OCI-LY7 (cell line): ENCODE measurements at places on chromosomes 5 and 9. TPM values are rescaled to one million over a fixed set of nuclear protein-coding genes. Genes with fewer than 3 reads are reported as not detected.

DNA sequence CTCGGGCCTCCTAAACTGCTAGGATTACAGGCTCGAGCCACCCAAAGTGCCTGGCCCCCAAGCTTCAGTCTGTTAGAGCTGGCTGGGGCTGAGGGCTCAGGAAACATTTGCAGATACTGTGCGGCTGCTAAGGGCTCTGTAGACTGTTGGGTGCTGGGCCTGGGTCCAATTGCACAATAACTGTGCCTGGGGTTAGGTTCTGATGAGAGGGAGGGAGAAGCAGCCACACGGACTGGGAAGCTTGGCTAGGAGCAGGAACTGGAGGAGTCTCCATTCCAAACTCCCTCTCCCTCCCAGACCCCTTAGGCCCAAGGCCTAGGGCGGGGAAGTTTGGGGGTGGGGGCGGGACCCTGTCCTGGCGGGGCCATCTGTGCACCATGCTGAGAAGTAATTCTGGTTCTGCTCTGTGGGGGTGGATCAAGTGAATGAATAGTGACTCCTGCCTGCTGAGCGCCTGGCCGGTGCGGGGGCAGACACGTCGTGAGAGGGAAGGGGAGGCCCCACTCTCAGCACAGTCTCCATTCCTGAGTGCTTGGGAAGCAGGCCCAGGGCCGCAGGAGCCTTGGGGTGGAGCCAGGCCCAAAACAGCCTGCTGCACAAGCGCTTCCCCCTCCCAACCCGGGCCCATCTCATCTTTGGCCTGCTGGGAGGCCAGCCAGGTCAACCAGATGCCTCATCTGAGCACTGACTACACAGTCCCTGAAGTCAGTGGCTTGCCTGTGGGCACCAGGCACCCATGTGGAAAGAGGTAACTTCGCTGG lies 1.5 kb downstream of the ASS1 start:
- DNase-seq = no peak

DNA sequence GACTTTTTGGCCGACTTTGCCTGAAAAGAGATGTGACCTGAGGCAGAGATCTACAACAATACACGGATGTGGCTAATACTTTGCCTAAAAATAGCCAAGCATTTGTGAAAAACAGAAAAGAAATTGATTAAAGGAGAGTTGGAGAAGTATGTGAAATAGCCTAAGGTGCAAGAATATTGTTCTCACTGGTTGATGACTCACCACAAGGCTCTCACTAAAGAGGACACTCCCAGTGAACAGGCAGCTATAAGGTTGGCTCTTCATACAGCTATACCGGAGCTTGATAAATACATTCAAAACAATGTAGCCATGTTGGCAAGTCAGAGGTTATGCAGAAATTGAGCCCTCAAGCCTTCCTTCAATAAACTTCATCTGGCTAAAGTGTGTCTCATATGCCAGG lies 317.2 kb upstream of the GRAMD2B start:
- no peak for DNase-seq

- DNase-seq = peak; percentile 88
Observed at GRCh38 chr9:7799234-7799943, at the start of gene DMAC1. Gene DMAC1 (minus strand): TSS chr9:7799778. CDS start chr9:7799734, 44 bp downstream.

GRCh38 chr5:138385660-138386059 lies 33.2 kb downstream of the KDM3B start:
- DNase-seq = no peak

GRCh38 chr5:66494437-66494836 lies 101.8 kb upstream of the MAST4 start:
- no peak for DNase-seq

GRCh38 chr5:172600571-172600970 lies 40.5 kb upstream of the NEURL1B start:
- DNase-seq = no peak

DNA sequence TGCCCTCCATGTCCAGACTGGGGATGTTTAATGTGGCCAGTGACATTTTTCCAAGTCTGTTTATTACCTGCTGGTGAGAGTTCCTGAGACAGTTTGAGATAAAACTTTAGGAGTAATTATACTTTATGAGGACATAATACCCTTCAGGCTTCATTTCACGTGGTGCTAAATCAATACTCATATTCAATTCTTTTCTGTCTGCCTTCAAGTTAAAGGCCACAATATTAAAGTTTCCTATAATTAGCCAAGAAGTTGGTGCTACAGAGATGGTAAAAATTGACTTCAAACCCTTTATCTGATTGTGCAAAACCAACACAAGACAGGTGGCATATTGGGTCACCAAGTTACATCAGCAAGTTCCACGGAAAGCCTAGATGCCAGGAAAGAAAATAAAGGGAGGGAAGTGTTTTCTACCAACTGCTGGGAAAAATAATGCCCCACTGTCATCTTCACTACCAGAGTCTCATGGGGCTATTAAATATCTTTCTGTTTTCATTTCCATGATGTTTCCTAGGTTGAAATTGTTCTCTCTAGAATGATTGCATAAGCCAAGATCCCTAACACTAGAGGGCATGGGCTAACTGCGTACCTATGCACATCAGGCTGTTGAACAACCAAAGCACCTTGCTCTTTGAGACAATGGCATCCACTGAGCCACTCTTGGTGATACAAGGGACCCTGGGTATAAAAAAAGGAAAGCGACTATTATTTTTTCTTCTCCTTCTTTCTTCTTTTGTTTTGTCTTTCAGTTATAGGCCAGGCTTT lies 68.7 kb downstream of the INSYN2B start:
- no peak for DNase-seq

DNA sequence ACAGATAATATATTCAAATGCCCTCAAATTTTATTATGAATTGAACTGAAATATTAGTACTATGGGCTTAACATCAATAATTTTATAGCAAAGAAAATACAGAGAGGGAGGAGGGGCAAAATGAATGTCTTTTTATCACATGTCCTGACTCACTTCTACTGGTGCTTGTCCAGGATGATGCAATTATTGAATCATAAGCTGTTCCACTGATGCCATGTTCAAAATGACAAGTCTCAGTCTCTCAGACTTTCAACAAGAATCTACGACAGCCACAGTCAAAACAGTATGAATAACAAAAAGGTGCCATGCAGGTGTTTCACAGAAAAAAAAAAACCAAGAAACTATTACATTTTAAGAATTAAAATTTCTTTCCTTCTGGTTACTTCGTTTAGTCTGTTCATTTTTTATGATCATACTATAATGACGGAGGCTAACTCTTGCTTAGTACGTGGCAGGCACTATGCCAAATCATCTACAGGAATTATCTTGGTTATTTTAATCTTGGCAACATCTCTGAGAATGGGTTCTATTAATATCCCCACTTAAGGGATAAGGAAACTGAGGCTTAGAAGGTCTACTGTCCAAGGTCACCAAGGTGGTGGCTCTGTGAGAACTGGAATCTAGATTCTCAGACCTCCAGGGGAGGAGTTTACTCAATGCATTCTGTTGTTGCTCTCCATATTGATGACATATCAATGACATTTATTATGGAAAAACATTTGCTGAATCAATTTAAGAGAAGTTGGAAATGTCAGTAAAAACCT lies 61.5 kb downstream of the NR3C1 start:
- DNase-seq = no peak

DNA sequence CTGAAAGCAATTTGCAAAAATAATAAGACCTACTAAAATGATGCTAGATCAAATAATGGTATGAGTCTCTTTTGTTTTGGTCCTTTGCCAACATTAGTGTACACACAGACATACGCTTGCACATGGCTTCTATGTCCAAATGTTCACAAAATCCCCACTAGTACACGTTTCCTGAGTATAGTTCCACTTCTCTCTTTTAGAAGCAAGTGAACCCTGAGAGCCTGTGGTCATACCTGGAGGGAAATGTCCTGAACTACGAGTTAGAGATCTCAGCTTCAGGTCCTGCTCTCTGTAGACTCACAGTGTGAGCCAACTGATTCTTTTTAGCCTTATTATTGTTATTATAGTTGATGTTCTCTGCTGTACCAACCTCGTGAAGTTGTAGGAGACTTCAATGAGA lies 47.3 kb upstream of the ACTBL2 start:
- DNase-seq = no peak

DNA sequence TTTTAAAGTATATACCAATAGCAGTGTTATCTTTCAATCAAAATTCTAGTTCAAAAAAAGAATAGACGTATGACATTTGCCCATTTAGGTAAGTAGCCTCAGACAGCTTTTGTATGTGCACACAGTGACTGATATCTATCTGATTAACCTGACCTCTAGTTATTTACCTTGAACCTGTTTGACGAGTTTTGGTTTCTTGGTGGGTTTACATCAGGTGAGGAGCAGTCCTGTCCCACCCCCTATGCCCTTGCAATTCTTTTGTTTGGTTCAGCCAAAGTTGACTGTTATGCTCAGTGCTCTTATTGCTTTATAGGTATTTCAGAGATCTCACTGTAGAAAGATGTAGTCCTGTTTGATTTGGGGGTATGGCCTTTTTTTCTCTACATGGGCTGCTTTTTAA lies 147.2 kb downstream of the ISOC1 start:
- DNase-seq = no peak

- no peak for DNase-seq
Observed at GRCh38 chr5:121937762-121938161, 24.0 kb upstream of the SRFBP1 start.

DNA sequence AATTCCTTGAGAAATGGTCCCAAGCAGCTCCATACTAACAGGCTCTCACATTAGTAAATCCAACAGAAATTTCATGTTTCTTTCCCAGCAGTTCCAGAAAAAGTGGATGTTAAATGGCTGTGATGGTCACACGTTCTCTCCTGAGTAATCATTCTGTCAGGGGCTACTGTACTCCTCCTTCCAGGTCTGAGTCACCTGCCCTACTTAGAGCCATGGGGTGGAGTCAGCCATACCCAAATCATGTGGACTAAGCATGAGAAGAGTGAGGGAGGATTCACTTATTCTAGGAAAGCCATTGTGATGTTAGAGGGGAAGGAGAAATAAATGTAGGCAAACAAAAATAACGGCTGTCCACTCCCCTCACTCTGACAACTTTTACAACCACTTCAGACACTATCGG lies 547.2 kb downstream of the CSNK1G3 start:
- DNase-seq = no peak

- DNase-seq = no peak
Observed at GRCh38 chr9:88775966-88776365, 215.3 kb upstream of the S1PR3 start.

DNA sequence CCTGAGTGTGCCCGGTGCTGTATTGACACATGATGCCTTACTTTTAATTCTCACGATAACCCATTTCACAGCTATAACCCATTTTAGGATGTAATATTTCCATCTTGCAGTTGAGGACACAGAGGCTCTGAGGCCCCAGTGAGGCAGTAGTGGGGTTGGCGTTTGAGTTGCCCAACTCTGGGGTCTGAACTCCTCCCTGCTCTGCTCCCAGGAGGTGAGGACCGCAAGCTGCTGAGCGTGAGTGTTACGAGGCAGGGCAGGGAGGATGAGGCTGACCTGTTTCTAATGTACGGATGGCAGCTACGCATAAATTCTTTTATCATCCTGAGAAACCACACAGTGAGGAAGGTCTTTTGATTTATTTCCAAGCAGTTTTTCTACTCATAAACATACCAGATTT lies 11.4 kb downstream of the LRRC8A start:
- no peak for DNase-seq

GRCh38 chr9:76049341-76049740 lies 158.9 kb downstream of the PCSK5 start:
- DNase-seq = no peak

GRCh38 chr9:72041775-72042194 lies 18.6 kb downstream of the C9orf57 start:
- no peak for DNase-seq

DNA sequence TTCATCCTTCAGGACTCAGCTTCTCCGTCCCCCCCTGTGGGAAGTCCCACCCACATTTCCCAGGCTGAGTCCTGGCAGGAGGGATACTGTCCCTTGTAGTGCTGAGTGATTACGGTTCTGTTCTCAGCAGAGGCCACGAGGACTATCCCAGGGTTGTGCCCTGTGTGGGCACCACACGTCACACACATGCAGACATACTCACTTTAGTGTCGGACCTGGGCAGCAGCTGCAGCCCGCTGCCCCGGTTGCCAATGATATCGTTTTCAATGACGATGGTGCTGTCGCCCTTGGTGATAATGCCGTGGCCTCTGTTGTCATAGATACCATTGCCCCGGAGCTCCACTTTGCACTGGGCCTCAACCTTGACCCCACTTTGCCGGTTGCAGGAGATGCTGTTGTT lies 32.2 kb downstream of the POLR1E start:
- no peak for DNase-seq

DNA sequence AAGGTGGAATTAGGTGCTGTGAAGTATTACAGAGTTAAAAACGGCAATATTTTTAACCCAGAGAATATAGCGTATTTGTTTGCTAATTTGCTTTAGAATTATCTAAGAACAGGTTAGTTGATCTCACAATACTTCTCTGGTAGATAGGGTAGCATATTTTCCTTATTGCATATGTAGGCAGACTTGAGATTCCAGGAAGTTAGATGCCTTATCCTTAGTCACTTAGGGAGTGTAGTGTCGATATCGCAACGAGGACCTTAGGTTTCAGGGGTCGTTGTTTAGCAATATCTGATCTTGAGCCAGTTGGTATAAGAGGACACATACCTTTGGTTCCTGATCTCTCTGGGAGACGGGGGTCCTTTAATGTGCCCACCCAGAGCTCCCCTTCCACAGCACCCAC lies 28.5 kb upstream of the IL6ST start:
- no peak for DNase-seq

DNA sequence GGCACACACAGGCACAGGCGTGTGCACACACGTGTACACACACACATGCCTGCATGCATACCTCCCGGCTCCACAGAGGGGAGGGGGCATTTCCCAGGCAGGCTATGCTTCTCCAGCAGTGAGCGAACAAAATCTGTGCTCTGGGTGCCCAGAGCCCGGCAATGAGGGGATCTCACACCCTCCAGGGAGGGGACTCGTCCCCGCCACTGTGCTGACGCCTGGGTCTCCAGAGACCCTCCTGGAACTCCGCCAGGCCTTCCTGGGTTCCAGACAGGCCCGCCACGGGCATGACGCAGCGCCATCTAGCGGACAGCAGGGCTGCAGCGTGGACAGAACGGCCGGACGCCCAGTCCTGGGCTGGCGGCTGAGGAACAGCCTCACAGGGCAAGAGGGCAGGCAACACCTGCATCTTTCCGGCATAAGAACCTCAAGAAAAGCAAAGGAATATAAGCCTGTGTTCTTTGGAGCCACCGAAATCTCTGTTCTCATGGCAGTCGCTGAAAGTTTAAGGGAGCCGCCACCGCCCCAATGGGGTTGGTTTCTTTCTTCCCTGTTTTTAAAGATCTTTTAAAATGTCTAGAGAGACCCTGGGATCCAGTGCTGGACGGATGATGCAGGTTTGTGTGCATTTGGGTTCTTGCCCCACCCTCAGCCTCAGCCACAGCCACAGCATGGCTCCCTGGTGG lies 135.6 kb upstream of the PPP1R26 start:
- peak; percentile 60 for DNase-seq

Gene CAVIN4
- 0.59 and 0.68 TPM in 2 replicates for total RNA-seq

Gene SPINK13
- total RNA-seq = not detected in 2 replicates

Gene LCN10
- total RNA-seq = not detected in 2 replicates

Gene SH3RF2
- total RNA-seq = not detected in 2 replicates

Gene PRSS3
- not detected in 2 replicates for total RNA-seq

Gene SPATA31C1
- not detected in 2 replicates for total RNA-seq

Gene PCDHB12
- not detected in 2 replicates for total RNA-seq

Gene SMIM33
- not detected in 2 replicates for total RNA-seq

Gene ACOT12
- total RNA-seq = 0.27 TPM in 1 of 2 replicates, not detected in the other

Gene PIP5K1B
- 10.7 and 11.5 TPM in 2 replicates for total RNA-seq

Gene NCS1
- total RNA-seq = not detected in 2 replicates

Gene UBLCP1
- total RNA-seq = 24.9 and 29.8 TPM in 2 replicates
